ENCODE measurements at places on chromosomes 12 and 14.

- DNase-seq, result no peak
These were observed 23.4 kb downstream of the SYNDIG1L start for GRCh38 chr14:74402401-74403251.

DNA sequence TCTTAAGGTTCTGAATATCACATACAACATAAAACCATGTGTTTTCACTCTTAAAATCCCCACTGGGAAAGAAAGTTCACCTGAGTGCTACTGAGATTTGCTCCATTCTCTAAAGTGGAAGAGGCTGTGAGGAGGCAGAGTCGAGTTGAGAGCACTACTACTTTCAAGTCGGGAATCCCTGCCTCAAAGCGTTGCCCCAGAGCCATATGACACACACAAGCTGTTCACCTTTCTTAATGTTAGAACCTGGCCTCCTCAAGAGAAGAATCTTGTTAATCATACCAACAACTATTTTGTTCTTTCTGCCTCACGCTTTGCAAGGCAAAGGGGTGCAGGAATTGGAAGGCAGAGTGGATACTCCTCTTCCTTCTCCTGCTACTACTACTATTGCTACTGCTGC, 149.7 kb upstream of the DAAM1 start:
- no peak for DNase-seq

- no peak for DNase-seq
These were observed 17.4 kb downstream of the ZDHHC17 start for GRCh38 chr12:76781321-76781720.

DNA sequence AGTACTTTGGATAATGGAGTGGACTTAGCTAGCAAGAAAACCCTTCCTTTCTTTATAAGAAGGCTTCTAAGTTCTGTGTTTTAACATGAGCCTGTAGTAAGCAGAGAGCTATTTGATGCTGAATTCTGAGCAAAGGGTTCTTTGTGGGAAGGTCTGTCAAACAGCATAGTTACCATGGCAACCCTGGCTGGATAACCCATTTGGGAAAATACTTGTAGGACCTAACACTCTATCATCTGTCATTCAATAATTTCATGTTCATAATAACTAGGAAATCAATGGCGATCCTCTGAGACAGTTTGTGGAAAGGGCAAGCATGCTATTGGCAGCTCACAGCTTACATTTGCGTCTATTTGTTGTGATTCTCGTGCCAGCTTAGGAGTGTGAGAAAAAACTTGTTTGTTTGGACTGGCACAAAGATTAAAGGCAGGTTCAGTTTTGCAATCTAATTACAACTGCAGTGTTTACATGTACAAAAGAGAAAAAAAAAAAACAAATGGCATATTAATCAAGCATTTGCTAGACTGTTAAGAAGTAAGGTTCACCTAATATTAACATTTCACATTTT, 219.2 kb downstream of the PDZRN4 start:
- DNase-seq, result no peak

- DNase-seq, result no peak
These were observed 18.1 kb downstream of the JAG2 start for GRCh38 chr14:105150368-105151083.

GRCh38 chr12:46499226-46499625, 126.7 kb upstream of the SLC38A2 start:
- no peak for DNase-seq

GRCh38 chr14:104304451-104305351, 166.3 kb downstream of the KIF26A start:
- DNase-seq, result no peak

DNA sequence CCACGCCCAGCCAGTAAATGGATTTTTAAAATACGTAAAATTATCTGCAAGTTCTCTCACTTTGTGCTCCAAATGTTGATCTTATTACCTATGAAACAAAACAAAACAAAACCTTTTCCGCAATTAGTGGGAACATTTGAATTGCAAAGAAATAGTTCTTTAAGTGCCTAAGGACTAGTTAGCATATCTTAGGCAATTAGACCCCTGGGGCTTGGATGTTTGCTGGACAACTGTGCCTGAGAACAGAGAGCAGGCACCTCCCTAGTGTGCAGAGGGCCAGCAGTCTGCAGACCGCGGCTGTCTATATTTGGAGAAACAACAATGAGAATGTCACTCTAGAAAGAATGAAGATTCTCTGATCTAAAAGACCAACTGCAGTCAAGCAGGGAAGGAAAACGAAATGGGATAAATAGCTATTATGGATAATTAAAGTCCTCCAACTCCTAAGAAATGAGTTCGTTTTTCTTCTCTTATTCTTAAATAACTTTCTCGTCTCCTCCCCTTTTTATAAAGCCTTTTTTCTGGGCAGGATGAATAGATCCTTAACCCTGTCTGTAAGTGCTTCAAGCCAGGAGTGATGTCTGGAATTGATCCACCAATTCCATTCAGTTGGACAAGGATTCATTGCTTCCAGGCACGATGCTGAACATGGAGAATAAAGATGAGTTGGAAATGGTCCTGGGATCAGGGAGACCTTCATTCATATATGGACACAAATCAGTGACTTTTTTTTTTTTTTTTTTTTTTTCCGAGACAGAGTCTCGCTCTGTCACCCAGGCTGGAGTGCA, 16.2 kb downstream of the SLC17A8 start:
- DNase-seq, result peak; percentile 48

DNA sequence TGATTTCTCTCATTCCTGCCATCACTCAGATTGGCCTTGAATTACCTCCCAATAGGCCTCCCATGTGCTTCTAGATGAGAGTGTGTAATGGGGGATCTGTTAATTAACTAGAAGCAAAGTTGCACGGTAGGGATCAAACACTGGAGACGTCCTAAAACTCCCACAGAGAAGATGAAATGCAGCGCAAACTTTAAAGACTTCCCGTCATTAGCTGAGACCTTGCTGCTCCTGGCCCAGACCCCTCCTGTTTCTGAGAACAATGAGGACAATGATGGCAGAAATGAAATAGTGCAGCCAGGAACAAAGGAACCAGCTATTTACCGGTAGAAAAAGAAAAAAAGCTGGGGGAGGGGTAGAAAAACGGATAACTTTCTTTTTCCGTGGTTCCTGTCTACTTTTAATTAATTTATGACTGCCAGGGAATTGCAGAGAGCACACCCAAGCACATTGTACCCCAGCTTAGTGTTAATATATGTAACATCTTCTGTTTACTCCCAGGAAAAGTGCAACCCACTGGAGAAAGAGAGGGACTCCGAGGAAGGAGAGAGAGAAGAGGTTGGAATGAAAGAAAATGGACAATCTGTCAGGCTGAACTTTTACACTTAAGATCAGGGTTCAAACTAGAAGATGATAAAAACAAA, 280.7 kb upstream of the SOX5 start:
- DNase-seq, result peak; percentile 39

GRCh38 chr14:87380054-87380453, 612.9 kb downstream of the GALC start:
- no peak for DNase-seq

GRCh38 chr12:124347335-124347734, 52.4 kb downstream of the RFLNA start:
- DNase-seq, result no peak

DNA sequence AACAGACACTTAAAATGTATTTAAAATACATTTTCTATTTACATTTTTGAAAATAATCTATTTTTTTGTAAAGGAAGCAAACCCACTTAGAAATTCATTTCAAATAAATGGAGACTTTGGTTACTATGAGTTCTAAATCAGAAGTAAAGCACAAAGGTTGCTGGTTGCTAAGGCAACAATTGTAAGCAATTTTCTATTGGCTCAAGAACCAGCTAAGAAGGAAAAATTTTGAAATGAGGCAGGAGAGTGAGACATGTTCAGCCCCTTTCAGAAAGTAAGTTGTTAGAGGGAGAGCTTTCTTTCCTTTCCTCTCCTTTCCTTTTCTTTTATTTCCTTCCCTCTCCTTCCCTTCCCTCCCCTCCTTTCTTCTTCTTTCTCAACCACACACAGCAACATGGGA, 80.7 kb downstream of the PRMT8 start:
- no peak for DNase-seq

- DNase-seq, result no peak
These were observed 38.9 kb upstream of the FUT8 start for GRCh38 chr14:65373671-65374039.

GRCh38 chr12:114682106-114682784, 1.7 kb downstream of the TBX3 start:
- DNase-seq, result no peak

- peak; percentile 59 for DNase-seq
These were observed 45.5 kb downstream of the EML1 start for GRCh38 chr14:99838639-99839134.

- peak; percentile 73 for DNase-seq
These were observed 505 bp downstream of the RASSF3 start for GRCh38 chr12:64610660-64611340.

- DNase-seq, result no peak
These were observed 3.9 kb upstream of the ABHD4 start for GRCh38 chr14:22594156-22594716.

DNA sequence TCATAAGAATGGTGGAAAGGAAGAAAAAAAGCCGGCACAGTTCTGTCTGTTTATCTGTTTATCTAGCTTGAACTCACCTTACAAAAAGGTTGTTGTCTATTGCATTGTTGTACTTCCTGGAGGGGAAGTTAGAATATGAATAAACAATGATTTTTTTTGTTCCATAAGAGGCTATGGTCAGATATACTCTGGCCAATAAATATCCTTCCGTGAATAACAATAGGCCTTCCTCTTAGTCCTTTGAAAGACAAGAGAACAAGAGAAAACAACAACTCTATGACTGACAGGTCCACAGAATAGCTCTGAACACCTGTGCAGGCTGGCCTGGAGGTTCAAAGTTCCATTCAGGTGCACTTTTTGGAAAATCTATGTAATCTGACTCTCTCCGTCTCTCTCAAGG, 192.8 kb upstream of the KRR1 start:
- DNase-seq, result no peak

DNA sequence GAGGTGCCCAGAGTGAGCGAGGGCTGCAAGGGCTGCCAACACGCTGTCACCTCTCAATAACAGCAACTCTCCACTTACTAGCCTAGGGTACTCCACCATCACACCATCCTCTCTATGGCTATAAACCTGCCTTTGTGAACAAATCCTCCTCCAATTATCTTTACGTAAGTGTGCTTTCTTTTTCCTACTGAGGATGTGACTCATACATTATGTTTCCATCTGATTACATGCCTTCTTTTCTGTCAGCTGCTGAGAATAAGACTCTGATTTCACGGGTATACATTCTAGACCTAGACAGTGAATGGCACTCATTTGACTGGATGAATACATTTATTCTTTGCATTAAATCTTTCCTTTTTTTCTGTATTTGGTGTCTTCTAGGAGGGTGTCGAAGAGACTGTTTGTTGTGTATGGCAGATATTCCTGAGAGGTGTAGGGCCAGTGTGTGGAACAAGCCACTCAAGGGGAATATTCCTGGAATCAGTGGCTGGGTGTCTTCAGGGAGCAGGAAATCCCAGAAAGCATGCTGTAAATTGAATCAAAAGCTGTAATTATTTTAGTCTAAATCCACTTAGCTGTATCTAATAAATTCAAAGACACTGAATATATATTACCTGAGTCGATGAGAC, 327.3 kb upstream of the TMTC1 start:
- DNase-seq, result no peak

- no peak for DNase-seq
These were observed 22.9 kb upstream of the DHRS7 start for GRCh38 chr14:60188115-60188514.

DNA sequence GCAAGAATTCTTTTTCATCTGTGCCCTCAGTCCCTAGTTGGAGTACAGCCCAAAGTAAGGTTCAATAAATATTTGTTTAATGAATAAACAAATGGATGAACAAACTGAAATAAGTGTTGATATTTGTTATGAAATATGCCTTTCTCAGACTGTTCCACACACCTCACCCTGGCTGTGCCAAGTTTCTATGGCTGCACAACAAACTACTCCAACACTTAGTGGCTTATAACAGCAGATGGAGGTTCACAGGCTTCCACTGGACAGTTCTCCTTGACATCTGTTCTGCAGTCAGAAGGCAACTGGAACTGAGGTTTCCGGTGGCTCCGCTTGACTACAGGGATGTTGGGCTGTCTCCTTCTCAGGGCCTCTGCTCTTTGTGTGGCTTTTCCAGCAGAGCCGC, 197.1 kb downstream of the RGS6 start:
- no peak for DNase-seq

DNA sequence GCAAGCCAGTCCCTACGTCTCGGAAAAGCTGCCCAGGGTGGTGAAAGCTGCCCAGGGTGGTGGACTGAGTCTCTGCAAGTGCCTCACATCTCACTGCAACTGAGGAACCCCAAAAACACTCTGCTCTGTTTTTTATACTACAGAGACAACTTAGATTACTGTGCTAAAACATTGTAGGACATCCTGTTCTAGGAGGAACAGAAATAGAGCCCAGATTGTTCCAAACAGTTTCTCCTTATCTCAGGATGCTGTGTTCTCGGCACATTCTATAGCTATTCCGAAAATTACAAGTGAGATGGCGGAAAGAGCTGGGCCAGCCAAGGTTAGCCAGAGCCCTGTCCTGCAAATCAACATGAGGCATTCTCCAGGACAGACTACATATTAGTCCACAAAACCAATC, 138.7 kb downstream of the LRIG3 start:
- no peak for DNase-seq

- DNase-seq, result no peak
These were observed 91.8 kb downstream of the EML1 start for GRCh38 chr14:99884834-99885648.

DNA sequence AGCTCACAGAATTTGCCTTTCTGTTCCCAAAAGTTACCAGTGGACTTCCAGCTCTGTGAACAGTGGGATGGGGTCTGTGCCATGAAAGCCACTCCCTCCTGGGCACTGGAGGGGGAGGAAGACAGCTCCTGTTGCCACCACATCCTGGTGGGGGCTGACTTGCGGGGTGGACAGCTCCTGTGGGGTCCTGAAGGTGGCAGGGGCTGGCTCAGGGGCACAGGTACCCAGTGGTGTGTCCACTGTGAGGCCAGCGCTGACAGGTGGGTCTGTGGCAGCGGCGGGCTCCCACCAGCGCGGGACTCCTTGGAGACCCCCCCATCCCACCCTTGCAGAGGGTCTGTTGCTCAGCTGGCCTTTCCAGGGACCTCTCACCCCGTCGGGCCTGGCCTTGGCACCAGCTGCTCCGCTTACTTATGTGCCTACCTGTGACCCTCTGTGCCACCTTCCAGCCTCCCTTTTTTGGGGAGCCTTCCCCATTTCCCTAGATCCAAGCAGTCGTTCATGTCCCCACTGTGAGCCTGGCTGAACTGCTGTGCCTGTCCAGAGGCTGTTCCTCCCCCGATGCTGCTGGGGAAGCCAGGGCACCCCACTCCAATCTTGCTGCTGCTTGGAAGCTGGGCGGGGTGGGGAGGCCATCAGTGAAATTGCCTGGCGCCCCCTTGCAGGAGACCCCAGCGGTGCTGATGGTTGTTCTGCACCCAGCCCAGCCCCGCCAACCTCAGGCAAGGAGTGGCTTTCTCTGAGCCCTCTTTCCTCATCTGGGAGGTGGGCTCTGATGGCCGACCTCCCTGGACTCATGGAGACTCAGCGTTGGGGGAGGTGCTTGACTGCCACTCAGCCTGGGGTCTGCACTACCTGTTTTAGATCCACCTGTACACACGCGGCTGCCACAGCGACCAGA, 2.2 kb downstream of the TEDC1 start:
- DNase-seq, result peak; percentile 25

GRCh38 chr12:43835656-43836474, at the start of gene TMEM117:
Gene TMEM117, plus strand, starts transcription at chr12:43836081.
- DNase-seq, result peak; percentile 69
